Caco-2 (cell line): ENCODE measurements at places on chromosomes 4 and X. TPM values are rescaled to one million over a fixed set of nuclear protein-coding genes. Genes with fewer than 3 reads are reported as not detected.

GRCh38 chrX:17854531-17854930, 6.6 kb downstream of the RAI2 start:
- no peak overlapping the region for H3K27ac ChIP-seq
- H3K27me3 ChIP-seq: no peaks in the 10 kb centered on the region; the same call in 1 of the 2 replicates
- no peak for DNase-seq
- no peaks in the 10 kb centered on the region for H3K4me1 ChIP-seq
- H3K4me3 ChIP-seq: no peak overlapping the region

DNA sequence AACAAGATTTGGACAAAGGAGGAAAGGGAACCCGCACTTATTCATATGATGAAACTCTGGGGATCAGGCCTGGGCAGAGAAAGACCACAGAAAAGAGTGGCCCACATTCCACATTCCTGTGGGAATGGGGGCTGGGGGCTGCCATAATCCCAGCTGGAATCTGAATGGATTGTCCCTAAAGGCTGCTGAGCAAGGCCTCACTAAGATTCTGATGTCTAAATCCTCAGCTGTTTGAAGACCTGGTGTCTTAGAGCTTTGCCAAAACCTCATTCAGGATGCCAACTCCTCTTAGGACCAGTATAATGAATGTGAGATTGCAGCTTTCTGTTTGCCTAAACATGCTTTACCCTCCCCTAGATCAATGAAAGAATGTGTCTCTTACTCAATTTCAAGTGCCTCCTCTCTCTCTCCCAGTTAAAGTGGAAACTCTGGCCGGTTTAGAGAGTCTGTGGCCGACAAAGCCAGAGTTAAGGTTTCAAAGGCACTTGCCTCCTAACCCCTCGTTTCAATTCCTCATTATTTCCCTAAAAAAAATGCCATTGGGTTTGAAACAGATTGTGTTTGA, 33.3 kb upstream of the GPC4 start:
- no peak for DNase-seq
- H3K4me3 ChIP-seq: no peak overlapping the region
- no peaks in the 10 kb centered on the region for H3K27me3 ChIP-seq
- no peaks in the 10 kb centered on the region for H3K4me1 ChIP-seq
- H3K27ac ChIP-seq: no peak overlapping the region

- no peaks in the 10 kb centered on the region for H3K4me1 ChIP-seq
- DNase-seq: no peak
- no peak overlapping the region for H3K27ac ChIP-seq
- no peaks in the 10 kb centered on the region for H3K36me3 ChIP-seq
- H3K4me3 ChIP-seq: no peak overlapping the region
Measured at GRCh38 chr4:108900018-108900580, 137.2 kb upstream of the ETNPPL start.

- no peaks in the 10 kb centered on the region for H3K36me3 ChIP-seq
- H3K4me1 ChIP-seq: no peaks in the 10 kb centered on the region
- DNase-seq: no peak
- H3K27me3 ChIP-seq: no peaks in the 10 kb centered on the region
- no peak overlapping the region for H3K27ac ChIP-seq
- no peak overlapping the region for H3K4me3 ChIP-seq
Measured at GRCh38 chr4:157291071-157291470, 70.5 kb downstream of the GRIA2 start.

GRCh38 chr4:5992171-5992827, 25.9 kb downstream of the C4orf50 start:
- H3K27ac ChIP-seq: no peak overlapping the region
- H3K36me3 ChIP-seq: no peaks in the 10 kb centered on the region
- no peaks in the 10 kb centered on the region for H3K4me1 ChIP-seq
- no peaks in the 10 kb centered on the region for H3K27me3 ChIP-seq
- H3K4me3 ChIP-seq: no peak overlapping the region

DNA sequence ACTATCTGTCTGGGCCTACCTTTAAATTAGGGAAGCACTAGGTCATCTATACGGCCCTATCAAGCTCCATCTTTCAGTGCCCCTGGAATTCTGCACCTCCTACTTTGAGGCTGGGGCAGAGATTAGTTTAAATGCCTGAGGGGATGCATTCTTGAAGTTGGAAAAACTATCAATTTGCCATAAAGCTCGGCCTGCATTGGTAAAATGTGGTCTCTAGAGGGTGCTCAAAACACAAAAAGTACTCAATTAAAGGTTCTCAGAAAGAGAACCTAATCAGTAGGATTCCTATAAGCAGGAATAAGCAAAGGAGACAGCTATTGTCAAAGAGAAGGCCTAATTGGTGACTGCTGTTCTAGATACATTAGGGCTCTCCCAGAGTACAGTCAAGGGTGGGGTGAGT, 111.7 kb downstream of the AMER1 start:
- no peak overlapping the region for H3K4me3 ChIP-seq
- H3K27ac ChIP-seq: no peak overlapping the region
- no peaks in the 10 kb centered on the region for H3K36me3 ChIP-seq
- DNase-seq: peak; percentile 14
- H3K27me3 ChIP-seq: no peaks in the 10 kb centered on the region

Gene REPS2
- total RNA-seq: 0.30 and 0.86 TPM in 2 replicates

Gene EGFL6
- total RNA-seq: 0.16 and 0.26 TPM in 2 replicates
